KG1 (cell line): ENCODE measurements at places on chromosomes 2 and 18.

DNA sequence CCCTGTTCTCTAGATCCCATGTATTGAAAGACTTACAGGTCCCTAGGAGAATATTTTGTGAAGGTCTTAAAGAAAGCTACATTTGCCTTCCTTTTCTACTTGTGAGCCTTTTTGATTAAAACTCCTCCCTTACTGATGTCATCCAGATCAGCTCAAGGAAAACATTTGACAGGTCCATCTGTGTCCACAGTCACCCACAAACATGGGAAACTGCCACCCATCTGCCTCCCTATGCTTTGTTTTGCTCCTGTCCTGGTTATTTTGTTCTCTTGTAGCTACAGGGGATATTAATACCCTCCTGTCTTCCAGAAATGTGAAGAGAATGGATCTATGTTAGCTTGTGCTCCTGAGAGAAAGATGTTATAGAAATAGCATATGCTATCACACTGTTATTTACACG, 203.6 kb upstream of the GALNT5 start:
- no peak for DNase-seq

GRCh38 chr2:80335411-80335810, 30.9 kb upstream of the LRRTM1 start:
- DNase-seq = no peak

DNA sequence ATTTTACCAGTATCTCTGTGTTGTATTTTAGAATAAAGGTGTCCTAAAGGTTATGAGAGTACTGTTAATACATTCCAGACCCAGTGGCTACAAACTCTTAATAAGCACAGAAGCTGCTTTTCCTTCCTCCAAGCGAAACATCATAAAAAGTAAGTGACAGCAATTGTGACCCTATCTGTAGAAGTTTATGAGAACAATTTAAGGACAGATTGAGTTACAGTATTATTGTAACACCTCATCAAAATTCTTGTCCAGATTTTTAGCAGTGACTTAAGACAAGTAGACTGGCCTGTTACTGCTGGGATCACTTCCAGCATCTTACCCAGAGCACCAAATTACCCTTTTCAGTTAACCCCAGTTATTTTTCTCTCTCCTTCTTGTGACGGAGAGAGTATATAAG, 154.6 kb downstream of the ERBB4 start:
- no peak for DNase-seq

- DNase-seq = no peak
These were observed 64.4 kb downstream of the TRABD2A start for GRCh38 chr2:84816426-84817026.

DNA sequence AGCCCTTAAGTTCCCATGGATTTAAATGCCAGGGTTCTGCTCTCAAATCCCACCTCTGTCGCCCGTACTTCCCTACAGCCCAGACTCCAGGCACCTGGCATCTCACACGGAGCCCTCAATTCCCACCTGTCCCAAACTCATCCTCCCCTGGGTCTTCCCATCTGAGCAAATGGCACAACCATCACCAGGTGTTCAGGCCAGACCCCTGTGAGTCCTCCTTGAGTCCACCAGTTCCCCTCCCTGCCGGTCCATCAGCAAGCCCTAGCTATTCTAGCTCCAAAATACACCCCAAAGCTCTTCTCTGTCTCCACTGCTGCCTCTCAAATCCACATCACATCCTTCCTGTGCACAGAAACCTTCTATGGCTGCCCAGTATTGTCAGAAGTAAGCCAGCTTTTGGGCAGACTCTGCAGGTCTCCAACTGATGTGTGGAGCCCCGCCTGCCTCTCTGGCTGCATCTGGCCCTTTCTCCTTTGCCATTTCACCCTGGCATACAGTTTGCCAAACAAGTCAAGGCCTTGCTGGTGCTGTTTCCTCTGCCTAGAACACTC, 67.7 kb downstream of the DNMT3A start:
- no peak for DNase-seq

GRCh38 chr2:16553226-16553625, 112.4 kb downstream of the CYRIA start:
- DNase-seq = no peak

- no peak for DNase-seq
These were observed 482.6 kb downstream of the TSN start for GRCh38 chr2:122238006-122238559.

DNA sequence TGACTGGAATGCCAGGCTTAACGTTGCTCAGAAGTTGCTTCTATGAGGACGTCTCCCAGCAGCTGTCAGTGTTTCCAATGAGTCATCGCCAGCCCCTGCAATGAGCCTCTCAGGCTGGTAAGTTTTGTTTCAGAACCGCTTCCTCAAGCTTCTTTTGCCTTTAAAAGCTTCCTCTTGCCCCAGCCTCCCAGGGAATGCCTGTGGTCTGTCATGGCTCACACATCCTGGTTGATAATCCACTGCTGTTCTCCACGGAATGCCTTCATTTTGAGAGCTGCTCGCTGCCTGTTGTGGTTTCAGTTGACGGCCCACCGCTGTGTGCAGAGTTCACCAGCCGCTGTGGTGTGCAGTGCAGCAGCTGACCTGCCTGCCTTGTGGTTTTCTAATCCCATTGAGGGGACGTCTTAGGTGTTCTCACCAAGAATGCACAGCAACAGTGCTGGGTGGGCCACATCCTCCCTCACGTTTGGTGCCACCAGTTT, 96.4 kb downstream of the RTP5 start:
- DNase-seq = peak; percentile 37

GRCh38 chr18:34704074-34704473, 6.0 kb upstream of the DTNA start:
- DNase-seq = no peak

DNA sequence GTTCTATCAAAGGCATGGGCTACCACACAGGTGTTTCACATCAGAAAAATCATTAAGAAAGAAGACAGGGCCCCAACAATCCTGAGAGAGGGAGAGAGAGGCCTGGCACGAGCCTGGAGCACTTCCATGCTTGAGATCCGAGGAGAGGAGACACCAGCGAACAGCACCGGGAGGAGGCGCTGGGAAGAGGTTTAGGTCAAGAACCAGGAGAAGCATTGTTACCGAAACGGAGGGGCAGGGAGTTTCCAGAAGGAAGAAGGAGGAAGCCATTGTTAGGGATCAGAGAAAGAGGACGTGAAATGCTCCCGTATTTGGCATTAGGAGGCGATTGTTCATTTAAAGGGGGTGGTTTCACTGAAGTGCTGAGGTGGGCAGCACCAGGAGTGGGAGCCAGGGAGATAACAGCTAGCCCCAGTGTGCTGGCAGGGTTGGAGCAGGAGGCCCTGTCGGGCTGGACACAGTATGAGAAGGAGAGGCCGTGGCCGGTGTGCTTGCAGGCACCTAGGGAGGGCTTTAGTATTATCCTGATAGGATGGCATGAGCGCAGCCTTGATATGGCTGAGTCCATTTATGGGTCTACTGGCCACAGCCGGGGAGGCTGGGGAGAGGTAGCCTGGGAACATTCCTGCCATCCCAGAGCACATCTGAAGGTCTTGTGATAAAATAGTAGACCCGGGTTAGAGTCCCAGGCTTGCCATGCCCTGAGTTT, 244.9 kb downstream of the KLHL29 start:
- no peak for DNase-seq

DNA sequence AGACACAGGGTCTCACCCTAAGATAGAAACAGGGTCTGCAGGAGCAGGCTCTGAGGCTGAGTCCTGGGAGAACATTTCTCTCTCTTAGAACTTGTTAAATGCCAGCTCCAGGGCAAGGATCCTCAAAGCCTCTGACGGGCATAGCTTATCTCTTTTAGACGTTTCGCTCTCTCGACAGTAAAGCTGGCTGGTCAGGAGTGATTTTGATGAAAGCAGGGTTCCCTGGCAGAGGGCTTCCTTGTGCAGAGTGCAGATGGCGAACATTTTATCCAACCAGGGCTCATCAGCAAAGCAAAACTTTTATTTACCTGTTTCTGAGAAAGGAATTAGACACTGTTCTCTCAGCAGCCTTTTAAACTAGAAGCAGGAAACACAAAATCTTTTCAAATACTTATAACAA, 350.8 kb downstream of the ALK start:
- no peak for DNase-seq

DNA sequence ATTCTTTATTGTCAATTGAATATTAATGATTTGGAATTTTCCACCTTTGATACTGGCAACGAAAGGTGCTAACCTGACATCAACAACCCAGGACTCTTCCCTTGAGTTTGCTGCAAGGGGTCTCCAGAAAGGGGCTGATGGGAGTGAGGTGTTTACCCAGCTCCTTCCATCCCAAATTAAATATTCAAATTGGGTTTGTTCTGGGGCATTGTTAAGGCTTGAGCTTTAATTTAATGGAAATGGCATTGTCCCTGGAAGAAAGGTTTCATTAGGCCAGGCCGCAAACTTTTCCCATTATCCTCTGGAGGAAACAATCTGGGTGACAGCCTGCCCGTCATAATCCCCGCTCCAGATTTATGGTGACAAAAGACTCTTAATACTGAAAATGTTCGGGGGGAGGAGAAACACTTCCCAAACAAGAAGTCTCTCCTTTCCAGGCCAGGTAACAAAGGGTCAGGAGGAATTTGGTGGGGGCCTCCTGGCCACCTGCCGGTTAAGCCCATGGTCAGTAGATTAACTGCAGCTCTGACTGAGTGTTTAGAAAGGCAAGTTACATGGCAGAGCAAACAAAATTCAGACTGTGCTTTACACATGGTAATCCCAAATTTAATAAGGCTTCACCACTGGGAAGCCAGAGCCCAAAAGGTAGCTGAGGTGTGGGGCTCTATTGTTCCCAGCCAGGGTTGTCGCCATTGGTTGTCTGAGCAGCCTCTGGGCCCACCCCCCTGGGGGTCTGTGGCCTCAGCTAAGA, 151.4 kb upstream of the SIX3 start:
- DNase-seq = no peak

- DNase-seq = no peak
These were observed 22.0 kb downstream of the ZNF804A start for GRCh38 chr2:184620367-184620766.

GRCh38 chr2:1414121-1414520, 858 bp downstream of the TPO start:
- no peak for DNase-seq

DNA sequence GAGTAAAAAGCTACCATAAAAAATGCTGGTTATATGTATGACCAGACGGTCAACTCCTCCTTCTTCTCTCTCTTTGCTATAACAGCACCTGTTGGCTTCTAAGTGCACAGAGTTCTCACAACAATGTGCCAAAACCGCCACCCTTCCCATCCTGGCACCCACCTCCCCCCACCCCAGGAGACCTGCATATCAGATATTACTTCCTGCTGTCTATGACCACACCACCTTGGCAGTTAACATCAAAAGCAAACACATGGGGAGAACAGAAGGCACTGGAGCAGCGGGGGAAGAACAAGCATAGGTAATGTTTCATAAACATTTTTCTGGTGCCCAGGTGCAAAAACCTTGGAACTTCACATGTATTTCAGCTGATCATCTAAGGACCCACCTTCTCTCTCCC, 15.5 kb downstream of the SPRED2 start:
- DNase-seq = no peak

- DNase-seq = no peak
These were observed 97.2 kb downstream of the PTGR3 start for GRCh38 chr18:75111760-75112159.

- no peak for DNase-seq
These were observed 71.6 kb downstream of the PXDN start for GRCh38 chr2:1672738-1673137.

- DNase-seq = no peak
These were observed 217.1 kb downstream of the DYSF start for GRCh38 chr2:71670430-71670795.

DNA sequence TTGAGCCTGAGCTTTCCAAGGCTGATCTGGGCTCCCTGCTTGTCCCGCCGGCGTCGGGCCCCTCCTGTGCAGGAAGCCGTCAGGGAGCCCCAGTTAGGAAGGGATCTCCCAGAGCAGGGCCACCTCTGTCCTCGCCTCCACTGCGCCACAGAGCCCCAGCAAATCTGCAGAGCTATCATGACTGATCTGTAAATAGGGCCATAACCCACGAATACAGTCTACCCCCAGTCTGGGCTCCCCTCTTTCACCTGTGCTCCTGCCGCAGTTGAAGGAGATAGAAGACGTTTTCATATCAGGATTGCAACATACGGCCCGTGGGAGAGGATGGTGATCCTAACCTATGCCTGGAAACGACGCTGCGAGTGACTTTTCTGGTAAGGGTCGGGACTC, 138.7 kb downstream of the PTGR3 start:
- no peak for DNase-seq

DNA sequence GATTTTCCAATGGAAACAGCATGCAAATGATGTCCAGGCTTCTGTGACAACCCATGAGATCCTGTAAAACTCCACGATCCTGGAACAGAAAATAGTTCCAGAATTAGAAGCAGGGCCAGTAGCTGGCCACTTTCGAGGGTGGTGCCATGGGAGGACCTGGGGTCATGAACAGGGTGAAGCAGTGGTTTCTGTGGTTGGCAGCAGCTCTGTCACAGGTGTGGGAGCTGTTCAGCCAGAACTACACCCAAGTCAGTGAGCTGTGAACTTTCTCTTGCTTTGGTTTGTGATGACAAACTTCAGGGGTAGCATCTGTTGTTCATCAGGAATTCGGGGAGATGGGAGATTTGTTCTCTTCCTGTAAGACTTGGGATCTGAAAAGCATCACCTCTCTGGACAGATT, 314.4 kb upstream of the NT5C1B start:
- DNase-seq = no peak

DNA sequence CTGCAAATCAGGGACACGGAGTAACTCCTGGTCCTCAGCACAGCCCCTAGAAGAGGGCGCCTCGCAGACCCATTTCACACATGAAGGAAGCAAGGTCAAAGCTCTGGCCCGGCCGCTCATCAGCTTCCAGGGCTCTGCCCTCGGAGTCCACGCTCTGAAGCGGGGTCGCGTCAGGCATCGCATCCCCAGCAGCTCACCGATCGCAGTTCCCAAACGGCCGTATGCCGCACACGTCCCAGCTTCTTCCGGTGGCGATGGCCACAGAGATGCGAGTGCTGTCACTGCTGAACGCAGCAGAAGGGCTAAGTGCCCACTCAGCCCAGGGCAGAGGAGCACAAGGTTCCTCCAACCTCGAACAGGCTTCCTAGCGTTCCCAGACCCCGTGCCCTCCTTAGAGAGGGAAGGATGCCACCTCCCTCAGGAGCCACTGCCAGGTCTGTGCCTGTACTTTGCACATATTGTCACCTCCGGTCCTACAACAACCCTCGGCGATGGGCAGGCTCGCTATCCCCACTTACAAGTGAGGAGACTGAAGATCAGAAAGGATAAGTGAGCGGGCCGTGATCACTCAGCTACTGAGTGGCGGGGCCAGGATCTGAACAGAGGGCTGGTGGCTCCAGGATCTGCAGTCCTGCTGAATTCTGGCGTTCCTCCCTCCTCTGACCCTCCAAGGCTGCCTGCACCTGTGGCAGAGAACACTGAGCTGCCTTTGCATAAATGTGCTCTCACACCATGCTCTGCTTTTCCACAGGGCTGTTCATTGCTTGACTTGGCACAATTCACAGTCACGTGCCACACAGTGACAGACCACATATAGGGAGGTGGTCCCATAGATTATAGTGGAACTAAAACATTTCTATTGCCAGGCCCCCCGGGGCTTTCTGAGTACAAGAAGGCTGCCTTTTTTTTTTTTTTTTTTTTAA, 71.4 kb downstream of the COPS8 start:
- no peak for DNase-seq

- DNase-seq = no peak
These were observed 86.8 kb downstream of the CLIP4 start for GRCh38 chr2:29201979-29202378.

GRCh38 chr2:127414638-127415592, 3.3 kb upstream of the PROC start:
- no peak for DNase-seq
